ENCODE measurements at places on chromosomes 7 and 10.

DNA sequence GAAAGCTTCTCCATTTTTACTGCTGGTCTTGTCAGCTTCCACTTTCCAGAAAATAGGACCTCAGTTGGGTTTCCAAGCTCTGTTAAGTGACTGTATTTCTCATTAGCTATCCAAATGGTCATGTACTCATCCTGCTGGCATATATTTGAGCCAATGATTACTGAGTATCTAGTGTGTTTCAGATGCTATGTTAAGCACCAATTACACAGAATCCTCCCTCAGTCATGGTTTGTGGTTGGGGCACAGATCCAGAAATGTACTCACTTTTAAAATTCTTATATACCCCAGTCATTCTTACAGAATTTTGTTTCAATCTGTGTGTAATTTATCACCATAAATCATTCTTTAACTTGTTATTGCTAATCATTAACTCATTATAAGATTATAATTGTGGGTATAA, 362.3 kb upstream of the MTPN start:
- DNase-seq = no peak

DNA sequence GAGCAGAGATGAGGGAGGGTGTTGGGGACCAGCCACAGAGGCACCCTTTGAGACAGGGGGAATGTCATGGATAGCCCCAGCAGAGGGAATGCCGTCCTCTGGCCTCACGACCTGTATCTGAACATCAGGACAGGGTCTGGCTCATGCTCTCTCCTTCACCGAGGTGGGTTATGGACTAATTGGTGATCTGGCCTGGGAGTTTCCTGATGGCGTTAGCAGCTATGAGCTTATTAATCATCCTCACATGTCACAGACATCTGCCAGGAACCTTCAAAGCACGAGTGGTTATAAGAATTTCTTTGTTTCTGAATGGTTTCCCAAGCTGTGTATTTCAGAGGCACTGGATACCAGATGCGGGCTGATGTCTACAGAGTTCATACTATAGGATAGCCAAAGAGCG, 6.9 kb downstream of the CPA4 start:
- no peak for DNase-seq

DNA sequence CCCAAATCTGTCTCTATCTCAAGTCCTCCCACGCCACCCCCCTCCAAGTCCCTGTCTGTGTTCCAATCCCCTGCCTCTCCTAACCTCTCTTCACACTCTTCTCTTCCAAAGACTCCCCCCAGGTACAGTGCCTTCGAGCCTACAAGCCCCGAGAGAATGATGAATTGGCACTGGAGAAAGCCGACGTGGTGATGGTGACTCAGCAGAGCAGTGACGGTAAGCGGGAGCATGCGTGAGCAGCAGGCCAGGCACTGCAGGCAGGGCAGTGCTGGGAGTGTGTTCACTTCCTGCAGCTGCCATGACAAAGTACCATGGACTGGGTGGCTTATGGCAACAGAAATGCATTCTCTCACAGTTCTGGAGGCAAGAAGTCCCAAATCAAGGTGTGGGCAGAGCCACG, 23.4 kb downstream of the ARHGEF5 start:
- no peak for DNase-seq

DNA sequence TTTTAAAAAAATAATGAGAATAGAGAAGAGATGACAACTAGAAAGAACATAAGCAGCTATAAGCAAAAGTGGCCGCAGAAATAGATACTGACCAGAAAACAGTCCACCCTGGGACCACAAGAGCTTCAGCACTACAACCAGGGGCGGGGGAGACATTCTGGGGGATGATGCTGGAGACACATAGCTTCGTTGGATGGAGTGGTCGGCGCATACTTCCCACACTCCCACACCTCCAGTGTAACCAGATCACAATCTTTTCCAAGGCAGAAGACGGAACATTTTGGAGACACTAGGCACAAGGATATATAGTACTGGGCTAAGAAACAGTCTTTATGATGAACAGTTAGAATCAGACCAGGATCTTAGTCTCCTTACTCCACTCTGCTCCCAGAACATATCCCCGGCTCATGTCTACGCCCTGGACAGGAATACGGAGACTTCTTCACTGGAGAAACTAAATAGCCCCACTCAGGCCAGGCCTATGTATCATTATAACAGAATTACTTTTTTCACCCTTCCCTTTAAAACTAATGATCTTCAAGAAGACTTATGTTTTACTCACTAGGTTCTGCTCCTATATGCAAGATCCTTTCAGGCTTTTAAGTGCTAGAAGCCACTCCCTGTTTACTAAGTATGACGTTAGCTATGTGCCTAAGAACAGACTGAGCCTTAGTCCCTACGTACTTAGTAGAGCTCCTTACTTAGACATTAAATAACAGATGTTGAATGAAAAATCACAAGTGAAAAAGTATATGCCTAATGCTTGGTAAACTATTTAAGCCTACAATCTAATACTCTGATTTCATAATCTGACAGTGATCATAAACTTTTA, 169.6 kb downstream of the SRPK2 start:
- DNase-seq = no peak

GRCh38 chr7:142598297-142598696, 151.0 kb upstream of the PRSS1 start:
- DNase-seq = no peak

GRCh38 chr10:17816199-17816598, 7.1 kb downstream of the MRC1 start:
- DNase-seq = no peak

GRCh38 chr7:101845974-101846373, 28.5 kb downstream of the CUX1 start:
- no peak for DNase-seq

- no peak for DNase-seq
Measured at GRCh38 chr7:142428094-142428493, 170.2 kb upstream of the PRSS58 start.

GRCh38 chr7:44064791-44065430, 456 bp downstream of the PGAM2 start:
- peak; percentile 53 for DNase-seq

DNA sequence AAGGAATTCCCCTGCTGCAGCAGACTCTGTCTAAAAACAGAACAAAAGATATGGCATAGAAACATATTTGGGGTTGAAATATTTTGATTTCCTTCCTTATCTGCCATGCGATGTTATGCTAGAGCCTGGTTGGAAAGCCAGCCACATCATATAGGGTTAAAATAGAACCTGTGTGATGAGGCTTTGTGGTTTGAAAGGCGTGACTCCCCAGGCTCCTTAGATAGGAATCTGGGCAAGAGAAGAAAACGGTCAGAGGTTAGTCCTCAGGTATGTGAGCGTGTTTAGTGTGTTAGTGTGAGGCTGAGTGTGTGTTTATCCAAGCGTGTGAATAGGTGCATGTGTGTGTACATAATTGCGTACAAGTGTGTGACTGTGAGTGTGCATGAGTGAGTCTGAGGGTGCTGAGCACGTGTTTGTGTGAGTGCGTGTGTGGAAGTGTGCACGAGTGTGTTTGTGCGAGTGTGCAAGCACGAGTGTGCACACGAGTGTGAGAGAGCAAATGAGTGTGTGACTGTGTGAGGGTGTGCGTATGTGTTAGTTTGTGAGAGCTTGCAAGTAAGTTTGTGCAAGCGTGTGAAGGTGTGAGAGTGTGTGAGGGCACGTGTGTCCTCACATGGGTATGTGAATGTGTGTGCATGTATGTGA, 79.9 kb downstream of the COL26A1 start:
- DNase-seq = no peak

- no peak for DNase-seq
Measured at GRCh38 chr10:74084955-74085354, 65.7 kb downstream of the AP3M1 start.

DNA sequence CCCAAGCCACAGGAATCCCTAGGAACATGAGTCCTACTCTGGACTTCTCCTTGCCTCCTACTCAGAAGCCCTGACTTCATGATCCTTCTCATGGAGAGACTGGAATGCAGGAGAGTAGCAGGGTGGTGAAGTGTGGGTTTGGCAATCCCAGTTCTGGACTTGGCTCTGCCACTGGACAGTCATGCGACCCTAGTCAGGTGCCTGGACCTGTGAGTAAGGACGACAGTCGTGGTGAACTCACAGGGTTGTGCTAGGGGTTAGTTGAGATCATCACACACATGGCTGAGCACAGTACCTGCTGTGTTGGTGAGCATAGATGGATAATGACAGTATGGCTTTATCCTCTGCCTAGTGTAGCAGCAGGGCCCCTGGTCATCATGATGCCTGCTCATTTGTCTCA, 117.9 kb downstream of the LRRC18 start:
- DNase-seq = no peak

DNA sequence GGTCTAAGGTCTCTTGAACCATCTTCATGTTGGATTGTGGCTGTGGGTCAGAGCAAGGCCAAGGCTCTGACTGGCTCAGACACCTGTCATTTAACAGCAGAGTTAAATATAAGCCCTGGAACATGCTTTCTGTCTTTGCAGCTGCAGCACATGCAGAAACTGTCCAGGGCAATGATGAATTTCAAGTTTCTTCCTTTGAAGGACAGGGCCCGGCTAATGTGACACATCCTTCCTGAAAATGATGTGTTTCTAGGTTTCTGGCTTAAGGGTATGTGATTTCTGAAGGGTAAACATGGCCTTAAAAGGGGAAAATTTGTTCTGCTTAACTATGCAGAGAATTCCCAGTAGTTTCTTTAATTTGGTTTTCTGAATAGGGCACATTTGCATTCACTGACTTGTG, 34.0 kb upstream of the SLC35B4 start:
- DNase-seq = no peak

DNA sequence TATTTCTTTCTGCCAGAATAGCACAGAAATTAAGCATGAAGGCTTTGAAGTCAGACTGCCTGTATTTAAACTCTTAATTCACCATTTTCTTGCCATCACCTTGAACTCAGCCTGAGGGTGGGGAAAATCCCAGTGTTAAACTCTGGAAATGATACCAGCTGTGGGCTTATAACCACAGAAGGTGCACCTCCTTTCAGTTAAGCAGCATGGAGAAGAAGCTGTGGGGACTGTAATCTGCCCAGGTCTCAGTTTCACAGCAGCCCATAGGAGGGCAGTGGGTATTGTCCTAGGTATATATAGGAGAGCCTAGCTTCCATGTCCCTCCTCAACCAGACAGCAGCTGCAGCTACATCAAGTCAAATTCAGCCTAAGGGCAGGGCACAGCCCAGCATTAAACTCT, 241.6 kb downstream of the HPSE2 start:
- no peak for DNase-seq

DNA sequence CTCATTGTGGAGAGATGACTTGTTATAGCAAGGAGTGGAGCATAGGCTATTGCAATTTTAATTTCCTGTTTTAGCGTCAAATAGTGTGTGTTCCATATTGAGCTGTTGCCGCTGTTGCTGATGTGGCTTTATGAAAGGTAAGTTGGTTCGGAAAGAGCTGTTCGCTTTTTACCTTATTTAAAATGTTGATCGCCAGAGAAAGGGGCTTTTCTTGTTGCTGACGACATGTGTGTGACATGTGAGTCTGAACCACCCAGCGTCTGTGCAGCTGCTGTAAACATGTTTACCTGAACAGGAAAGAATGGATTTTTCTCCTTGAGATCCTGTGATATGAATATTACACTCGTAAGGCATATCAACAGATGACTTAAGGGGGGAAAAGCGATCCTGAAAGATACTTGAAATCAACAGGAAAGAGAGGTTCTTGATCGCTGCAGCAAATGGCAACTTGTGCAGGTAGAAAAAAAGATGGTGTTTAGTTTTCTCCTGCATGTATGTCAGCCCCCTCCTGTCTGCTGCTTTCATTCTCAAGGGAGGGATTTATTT, 2.5 kb downstream of the ZEB1 start:
- peak; percentile 16 for DNase-seq

DNA sequence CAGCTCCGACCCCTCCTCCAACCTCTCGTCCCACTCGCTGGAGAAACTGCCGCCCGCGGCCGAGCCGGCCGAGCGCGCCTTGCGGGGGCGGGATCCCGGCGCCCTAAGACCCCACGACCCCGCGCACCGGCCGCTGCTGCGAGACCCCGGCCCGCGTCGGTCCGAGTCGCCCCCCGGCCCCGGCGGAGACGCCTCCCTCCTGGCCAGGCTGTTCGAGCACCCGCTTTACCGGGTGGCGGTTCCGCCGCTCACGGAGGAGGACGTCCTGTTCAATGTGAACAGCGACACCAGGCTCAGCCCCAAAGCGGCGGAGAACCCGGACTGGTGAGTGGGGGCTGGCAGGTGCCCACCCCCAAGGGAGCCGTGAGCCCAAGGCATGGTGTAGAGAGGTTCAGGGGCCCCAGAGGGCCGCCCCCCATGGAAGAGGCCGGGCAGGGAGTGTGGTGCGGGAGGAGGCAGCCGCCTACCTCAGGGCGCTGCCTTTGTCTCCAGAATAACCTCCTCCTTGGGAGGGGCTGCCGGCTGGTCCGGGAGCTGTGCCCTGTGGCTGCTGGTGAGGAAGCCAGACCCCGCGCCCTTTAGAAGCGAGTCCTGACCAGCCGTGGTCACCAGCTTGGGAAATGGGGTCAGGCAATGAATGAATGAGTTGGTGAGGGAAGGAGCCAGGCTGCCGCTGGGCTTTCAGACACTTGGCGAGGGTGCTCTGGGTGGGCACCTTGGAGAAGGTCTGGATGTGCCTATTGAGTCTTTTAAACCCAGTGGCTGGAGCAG, 1.3 kb downstream of the FAM20C start:
- DNase-seq = no peak

DNA sequence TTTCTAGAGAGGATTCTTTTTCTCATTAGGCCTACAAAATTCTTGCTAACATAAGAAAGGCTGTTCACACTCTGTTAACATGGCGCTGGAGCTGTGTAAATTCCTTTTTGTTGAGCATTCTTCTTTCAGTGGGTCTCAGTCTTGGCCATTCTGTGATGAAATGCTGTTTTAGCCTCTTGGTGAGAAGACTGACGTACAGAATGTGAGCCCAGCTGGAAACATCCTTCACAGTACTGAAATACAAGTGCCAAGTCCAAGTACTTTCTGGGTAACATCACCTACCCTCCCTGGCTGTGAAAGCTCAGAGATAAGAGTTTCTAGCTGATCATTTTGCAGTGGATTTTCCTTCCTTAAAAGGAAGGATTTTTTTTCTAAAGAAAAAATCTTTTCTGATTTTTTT, 231.8 kb downstream of the AHR start:
- no peak for DNase-seq

GRCh38 chr10:91424016-91424415, 13.9 kb downstream of the HECTD2 start:
- DNase-seq = no peak

- DNase-seq = no peak
Measured at GRCh38 chr7:107989618-107990373, 13.2 kb downstream of the LAMB1 start.

- DNase-seq = no peak
Measured at GRCh38 chr7:96738705-96739104, 29.1 kb upstream of the SEM1 start.

DNA sequence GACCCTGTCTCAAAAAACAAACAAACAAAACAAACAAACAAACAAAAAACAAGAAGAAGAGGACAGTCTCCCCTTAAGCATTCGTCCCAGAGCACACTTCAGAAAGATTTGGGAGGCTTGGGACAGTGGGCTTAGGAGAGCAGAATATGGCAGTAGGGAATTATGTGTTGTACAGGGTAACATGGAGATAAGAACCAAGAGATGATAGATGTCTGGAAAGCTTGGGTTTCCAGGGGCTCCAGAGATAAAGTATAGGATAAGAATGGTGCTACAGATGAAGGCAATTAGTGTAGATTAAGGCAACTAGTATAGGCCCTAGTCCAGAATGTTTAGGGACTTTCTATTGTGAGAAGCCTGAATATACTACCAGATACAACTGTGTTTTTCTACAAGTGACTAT, 934.9 kb upstream of the AUTS2 start:
- no peak for DNase-seq

- no peak for DNase-seq
Measured at GRCh38 chr7:6294839-6295238, 22.4 kb upstream of the CYTH3 start.

Measured in activated naive CD4-positive, alpha-beta T cell treated with anti-CD3 and anti-CD28 coated beads, Interleukin-2, amount 50 U/mL, for 72 hours (primary cell).